Pancreas (tissue), 10 donors: ENCODE measurements at places on chromosomes 6 and 20.

- DNase-seq, result no peak
Observed at GRCh38 chr6:145227593-145227992, 507.7 kb downstream of the EPM2A start.

GRCh38 chr20:46341074-46342009 lies 33.0 kb upstream of the CDH22 start:
- no peak for DNase-seq

DNA sequence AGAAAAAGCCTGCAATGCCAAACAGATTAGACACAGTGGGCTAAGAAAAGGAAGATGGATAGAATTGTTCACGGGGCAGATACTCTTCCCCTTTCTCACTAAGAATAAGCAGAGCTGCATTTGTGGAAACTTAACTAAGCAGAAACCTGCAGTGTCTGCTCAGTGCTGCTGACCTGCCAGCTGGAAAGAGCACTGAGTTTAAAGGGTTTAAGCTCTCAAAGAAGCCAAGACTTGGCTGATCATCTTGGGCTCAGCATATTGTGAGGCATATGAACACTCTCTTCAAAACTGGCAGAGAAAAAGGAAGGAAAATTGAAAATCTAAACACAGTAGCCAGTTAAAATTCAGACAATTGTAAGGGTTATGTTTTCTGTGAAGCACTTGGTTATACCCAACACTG lies 711.1 kb upstream of the EPHA7 start:
- no peak for DNase-seq

DNA sequence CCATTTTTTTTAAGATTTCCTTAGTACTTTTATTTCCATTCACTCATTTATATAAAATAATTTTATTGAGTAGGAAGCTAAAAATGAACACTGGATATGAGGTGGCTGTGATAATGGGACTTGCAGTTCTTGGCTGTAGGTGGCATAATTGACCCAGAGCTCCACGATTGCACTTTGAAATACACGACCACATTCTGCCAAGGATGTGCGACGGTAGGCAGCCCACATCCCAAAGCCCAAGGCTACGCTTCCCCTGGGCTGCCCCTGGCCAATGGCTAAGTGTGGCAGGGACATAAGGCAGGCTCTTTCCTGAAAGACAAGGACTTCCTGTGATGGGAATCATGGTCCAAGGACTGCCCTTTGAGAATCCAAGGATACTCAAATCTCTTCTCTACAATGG lies 43.7 kb upstream of the ADTRP start:
- DNase-seq, result no peak

DNA sequence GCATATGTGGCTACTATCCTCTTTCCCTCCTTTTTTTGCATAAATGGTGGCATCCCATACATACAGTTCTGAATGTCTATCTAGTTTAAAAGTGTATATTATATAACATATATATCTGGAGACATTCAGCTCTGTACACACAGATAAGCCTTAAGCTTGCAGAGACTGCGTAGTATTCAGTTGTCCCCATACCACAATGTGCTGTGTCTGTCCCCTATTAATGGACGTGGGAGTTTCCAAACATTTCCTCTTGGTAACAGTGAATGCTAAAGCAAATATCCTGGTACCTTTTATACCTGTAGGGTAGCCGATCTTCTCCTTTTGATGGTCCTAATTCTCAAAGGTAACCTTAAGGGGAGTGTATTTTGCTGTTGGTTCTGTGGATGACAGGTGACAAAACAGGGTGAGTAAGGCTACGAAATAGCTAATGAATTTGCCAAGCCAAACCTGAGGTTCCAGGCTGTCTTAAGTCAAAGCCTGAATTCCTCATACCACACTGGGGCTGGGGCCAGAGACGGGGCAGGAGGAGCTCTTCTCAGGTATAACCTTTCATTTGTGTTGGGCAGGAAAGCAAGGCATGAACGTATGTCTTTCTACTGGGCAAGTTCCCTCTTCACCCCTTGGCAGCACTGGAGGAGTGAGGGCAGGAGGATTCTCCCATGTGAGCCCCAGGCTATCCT lies 7.8 kb upstream of the C2 start:
- DNase-seq, result no peak
